Cortex of kidney (tissue), 1 donor: ENCODE measurements at places on chromosomes 13 and 19.

GRCh38 chr19:288911-289310 lies 2.3 kb downstream of the PLPP2 start:
- DNase-seq, result no peak

- no peak for DNase-seq
Observed at GRCh38 chr13:111482126-111482525, 161.7 kb downstream of the TEX29 start.

DNA sequence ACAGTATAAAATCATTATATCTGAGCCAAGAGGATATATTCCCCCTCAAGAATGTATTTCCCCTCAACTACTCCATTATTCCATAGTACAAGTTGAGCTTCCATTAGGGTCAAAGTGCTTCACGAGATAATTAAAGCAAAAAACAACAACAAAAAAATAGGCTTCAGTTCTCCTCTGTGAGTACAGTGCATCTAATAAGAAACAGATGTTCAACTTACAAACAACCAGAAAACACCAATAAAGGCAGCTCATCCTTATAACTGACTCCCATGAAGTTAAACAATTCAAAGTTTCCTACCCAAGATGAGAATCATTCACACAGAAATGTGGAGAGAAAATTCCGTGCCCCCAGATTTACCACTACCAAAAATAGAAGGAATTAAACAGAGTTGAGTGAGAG lies 854.4 kb downstream of the PCDH9 start:
- DNase-seq, result no peak

DNA sequence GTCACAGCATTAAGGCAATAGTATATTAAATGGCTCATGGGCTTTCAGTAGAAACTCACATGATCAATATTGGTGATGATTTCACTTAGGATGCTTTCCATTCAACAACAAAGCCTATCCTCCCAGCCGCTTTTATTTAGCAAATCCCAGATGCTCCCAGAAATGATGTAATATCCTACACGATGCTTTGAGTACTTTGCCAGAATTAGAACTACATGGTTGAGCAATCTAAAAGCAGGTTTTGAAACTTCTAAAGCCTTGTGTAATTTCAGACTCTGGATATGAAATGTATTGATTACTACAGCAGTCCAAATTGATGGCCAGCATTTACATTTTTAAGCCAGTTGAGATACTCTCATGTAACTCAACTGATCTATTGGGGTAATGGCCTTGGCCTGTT lies 13.6 kb downstream of the DLEU7 start:
- DNase-seq, result no peak

DNA sequence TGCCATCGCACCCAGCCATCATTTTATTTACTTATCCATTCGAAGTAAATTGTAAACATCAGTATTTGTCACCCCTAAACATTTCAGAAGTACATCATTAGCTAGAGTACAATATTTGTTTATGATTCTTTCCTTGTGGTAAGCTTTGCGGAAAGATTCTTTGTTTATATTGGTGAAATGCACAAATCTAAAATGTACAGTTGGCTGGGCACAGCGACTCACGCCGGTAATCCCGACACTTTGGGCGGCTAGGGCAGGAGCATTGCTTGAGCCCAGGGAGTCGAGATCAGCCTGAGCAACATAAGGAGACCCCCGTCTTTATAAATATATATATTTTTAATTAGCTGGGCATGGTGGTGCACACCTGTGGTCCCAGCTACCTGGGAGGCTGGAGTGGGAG lies 10.1 kb downstream of the LGALS7B start:
- no peak for DNase-seq

DNA sequence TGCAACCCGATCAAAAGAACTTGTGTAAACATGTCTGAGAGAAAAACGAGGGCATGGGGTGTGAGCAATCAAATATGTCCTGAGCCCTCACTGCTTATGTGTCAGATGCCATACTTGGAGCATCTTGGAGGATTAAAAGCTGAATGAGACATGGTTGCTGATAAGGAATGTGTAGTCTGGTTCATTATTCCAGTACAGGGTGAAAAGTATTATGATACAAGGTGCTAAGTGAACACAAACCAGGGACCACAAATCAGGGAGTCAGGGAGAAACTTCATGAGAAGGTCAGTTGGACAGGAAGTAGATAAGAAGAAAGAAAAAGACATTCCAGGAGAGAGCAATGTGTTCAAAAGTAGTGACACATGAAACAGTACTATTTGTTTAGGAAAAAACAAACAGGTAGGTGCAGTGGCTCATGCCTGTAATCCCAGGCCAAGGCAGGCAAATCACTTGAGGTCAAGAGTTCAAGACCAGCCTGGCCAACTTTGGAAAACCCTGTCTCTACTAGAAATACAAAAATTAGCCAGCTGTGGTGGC lies 2.0 kb upstream of the RCBTB1 start:
- DNase-seq, result no peak

GRCh38 chr13:33261387-33262061 lies 24.0 kb downstream of the STARD13 start:
- DNase-seq, result no peak

DNA sequence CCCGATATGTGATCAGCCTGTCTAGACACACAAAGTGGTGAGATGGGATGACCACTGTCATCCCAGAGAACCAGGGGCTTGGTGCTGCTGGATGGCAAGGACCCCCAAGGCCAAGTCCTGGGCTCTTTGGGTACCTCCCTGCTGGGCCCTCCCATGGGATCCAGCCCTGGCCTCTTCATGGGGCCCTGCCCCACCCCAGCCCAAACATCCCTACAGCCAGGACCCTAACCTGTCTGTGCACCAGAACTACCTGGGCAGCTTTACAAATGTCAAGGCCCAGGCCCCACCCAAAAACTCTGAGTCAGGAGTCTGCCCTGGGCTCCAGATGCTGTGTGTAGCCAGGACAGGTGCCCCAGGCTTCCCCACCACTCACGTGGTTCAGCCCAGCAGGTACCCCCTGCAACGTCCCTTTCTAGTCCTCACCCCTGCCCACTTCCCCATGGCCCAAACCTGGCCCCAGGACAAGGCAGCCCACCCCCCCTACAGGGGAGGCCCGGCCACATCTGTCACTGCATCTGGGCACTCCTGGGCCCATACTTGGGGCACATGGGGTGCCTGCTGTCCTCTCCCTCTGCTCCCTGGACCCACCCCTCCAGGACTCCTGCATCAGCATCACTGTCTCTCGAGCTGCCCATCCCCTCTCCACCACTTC lies 233.5 kb downstream of the TUBA3C start:
- no peak for DNase-seq

DNA sequence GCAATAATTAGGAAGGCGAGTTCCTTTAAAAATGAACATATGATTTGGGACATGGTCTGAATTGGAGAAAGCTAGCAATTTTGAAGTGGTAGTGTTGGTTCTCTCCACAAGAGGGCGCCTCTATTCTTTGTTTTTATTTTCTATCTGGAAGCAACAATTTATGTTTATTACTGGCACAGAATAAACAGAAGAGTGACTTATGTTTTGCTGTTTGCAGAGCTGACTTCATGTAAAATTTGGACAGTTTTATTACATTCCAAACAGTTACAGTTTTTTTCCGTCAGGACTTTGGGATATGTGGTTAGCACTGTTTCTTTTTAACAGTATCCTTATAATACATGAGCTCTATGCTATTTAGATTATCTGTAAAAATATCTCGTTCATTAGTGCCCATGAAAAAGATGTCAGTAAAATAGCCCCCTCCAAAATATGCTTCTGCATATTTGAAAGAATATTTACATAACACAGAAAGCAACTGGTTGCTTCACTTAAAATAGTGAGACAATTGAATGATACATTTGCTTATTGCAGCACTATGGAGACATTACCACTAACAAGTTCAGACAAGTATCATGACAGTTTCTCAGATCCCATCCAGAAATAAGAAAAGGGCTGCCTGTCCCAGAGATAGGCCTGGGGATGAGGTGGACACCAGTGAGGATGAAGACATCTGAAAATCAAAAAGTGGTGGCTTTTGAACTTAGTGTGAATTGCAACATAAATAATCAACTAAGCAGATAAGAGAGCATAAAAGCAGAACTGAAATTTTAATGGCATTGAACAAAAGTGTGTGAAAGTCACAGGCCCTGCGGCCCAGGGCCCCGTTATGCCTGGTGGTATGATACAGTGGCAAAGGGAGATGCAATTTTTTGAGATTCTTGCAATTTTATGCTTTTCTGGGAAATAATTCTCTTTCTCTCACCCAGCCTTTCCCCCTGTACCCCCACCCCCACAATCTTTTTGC lies 32.3 kb upstream of the FGF9 start:
- no peak for DNase-seq

DNA sequence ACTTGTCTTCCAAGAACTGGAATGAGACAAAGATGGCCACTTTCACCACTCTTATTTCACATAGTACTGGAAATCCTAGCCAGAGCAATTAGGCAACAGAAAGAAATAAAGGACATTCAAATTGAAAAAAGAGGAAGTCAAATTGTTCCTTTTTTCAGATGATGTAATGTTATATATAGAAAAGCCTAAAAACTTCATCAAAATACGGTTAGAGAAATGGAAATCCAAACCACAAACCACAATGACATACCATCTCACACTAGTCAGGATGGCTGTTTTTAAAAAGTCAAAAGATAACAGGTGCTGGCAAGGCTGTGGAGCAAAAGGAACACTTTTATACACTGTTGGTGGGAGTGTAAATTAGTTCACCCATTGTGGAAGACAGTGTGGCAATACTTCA lies 113.3 kb upstream of the SPRY2 start:
- no peak for DNase-seq

DNA sequence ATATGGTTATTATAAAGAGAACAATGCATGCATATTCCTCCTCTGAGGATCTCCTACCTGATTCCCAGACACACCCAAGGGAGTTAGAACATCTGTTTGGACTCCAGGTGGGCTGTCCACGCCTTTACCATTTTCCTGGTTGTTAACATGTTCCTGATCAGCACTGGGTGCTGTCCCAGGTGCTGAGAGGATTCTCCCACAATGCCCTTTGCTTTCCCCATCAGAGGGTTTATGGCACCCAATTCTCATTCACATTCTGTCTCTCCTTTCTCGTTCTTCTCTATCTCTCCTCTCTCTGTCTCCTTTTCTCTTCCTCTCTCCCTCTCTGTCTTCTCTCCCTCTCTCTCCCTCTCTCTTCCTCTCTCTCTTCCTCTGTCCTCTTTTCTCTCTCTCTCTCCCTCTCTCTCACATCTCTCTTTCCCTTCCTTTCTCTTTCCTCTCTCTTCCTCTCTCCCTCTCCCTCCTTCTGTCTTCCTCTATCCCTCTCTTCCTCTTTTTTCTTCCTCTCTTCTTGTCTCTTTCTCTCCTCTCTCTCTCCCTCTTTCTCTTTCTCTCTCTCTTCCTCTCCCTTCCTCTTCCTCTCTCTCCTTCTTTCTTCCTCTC lies 3.3 kb upstream of the RDH13 start:
- DNase-seq, result no peak

DNA sequence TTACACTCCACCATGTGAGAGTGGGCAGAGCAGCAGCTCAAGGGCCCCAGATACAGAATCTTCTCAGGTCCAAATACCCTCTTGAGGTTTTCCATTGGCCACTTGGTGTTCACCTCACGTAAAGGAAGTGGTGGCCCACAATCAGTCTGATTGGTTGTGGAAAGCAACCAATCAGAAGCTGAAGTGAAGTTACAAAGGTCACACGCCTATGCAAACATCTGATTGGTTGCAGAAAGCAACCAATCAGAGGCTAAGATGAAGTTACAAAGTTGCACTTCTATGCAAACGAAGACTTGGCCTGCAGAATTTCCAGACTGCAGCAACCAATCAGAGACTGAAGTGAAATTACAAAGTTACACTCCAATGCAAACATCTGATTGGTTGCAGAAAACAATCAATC lies 14.3 kb upstream of the TM9SF2 start:
- DNase-seq, result no peak

- DNase-seq, result no peak
Observed at GRCh38 chr13:97249093-97249795, 27.1 kb downstream of the MBNL2 start.

DNA sequence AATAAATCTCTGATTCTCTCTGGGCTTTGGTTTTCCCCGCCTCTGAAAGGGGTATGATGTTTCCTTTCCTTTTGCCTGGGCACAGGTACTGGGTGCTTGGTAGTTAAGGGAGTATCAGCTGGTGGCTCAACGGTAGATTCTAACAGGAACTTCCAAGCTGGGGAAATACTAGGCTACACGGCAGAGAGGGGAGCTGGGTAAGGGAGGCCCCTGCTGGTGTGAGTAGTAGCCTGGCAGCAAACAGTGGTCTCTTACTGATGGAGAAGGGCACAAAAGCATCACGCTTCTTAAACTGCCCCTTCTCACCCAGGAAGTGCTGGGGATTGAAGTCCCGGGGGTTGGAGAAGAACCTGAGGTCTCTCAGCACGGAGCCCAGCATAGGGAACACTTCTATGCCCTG lies 26.9 kb upstream of the CYP2A7 start:
- no peak for DNase-seq

DNA sequence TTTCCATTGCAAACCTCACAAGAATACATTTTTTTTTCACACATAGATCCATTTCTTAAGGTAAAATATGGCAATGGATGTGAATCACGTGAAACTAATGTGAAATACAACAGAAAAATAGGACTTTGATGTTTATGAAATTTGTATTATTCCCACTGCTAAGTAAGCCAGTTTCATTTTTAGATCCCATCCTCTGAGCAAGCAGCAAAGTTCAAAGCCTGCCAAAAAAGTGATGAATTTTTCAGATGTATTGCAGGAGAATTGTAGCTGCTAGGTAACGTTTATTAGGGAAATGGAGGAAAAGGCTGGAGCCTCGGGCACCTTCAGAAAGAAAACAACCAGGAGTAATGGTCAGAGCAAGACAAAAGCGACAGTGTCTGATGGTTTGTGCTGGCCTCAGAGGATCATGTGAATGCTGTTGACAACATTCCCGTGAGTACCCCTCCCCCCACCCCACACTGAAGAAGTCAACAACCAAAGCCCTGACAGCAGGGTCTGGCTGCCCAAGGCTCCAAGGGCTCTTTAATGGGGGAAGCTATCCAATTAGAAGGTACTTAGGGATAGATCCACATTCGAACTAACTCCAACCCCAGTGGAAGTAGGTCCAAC lies 95.5 kb downstream of the OXGR1 start:
- DNase-seq, result no peak

- no peak for DNase-seq
Observed at GRCh38 chr19:8461891-8462290, 17.1 kb downstream of the HNRNPM start.

DNA sequence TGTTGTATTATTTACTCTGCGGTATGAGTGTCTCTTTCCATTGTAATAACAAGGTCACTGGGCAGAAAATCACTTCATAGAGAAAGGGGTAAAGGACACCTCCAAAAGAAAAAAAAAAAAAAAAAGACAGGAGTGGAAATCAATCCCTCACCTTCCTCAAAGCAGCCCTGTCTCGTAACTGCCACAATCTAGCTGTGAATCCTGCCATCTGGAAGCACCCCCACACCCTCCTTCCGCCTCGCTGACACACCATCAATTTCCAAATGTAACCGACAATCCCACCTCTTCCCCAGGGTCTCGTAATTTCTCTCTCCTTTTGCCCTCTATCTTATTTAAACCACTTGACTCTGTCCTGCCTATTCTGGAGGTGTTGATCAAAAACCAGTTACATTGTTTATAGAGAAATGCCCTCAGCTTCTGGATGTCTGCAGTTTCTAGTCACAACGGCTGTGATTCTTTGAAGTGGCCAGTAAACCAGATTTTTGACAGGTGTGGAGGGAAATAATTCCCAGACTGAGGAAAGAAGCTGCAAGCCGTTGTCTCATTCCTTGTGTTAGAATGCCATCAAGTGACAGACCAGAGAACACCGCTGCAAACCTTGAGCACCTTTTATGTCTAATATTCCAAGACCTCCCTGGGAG lies 9.1 kb upstream of the POP4 start:
- DNase-seq, result no peak
